ENCODE measurements at places on chromosomes 1 and 21.

GRCh38 chr1:28127617-28128257 is 39.3 kb upstream of the EYA3 start:
- DNase-seq = no peak

GRCh38 chr1:87284456-87285240 is 44.0 kb upstream of the LMO4 start:
- DNase-seq = no peak

- no peak for DNase-seq
Observed at GRCh38 chr1:178477373-178477772, 19.4 kb downstream of the CLEC20A start.

- DNase-seq = no peak
Observed at GRCh38 chr1:116545359-116545705, 25.5 kb downstream of the CD58 start.

DNA sequence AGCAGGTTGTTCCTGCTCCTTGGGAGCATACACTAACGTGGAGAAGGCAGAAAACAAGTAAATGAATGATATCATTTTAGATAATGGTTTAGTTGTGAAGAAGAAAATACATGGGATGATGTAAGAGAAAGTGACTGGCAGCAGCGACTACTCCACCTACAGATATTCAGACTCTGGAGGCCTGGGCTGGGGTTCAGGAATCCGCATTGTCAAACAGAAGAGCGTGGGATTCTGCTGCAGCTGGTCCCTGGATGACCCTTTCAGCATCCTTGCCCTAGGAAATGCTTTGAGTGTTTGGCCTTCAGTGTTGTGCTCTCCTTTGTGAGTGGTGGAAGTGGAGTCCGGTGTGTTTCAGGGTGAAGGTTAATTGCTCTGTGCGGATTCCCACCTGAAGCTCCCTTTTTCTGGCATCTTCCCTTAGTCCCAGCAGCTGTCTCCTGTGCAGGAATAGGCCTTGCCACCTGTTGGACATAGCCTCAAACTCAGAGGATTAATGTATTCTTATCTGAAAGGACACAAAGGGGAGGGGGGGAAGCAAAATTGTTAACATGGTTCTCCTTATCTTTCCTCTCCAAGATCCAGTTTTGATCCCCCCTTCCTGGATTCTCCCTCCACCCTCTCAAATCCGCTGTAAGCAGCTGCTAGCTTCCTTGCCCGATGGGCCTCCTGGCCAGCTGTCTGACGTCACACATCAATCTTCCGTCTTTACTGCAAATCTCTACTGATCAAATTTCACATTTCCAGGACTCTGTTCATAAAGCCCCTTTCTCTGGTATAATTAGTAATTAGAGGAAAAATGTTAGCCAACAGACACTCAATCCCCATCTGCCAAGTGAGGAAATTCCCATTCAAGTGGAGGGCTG is 68.3 kb upstream of the SPAG17 start:
- DNase-seq = no peak

DNA sequence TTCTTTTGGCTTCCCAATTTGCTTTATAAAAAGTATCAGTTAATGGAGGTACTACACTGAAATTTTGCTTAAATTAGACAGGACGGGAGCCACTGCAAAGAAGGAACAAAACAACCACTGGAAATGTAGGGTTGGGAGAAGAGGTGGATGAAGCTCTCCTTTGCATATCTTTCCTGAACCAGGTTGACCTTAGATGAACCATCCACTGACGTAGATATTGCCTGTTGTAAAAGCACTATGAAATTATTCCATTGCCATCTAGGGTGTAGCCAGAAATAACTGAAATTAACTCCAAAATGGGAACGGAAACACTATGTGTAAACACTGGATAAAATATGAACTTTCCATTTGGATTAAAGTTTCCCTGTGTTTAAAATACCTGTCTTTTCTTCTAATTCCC is 1.2 kb upstream of the ABL2 start:
- no peak for DNase-seq

- DNase-seq = no peak
Observed at GRCh38 chr1:45843474-45843905, 40.1 kb downstream of the MAST2 start.

- no peak for DNase-seq
Observed at GRCh38 chr1:15758343-15758931, at the start of gene FBLIM1. TSS of gene FBLIM1 (plus strand) at chr1:15758795. CDS start at chr1:15764984, 6,189 bp downstream.

GRCh38 chr21:16815243-16815642 is 697.6 kb upstream of the CXADR start:
- no peak for DNase-seq

GRCh38 chr1:41950820-41951219 is 32.1 kb upstream of the HIVEP3 start:
- DNase-seq = no peak

DNA sequence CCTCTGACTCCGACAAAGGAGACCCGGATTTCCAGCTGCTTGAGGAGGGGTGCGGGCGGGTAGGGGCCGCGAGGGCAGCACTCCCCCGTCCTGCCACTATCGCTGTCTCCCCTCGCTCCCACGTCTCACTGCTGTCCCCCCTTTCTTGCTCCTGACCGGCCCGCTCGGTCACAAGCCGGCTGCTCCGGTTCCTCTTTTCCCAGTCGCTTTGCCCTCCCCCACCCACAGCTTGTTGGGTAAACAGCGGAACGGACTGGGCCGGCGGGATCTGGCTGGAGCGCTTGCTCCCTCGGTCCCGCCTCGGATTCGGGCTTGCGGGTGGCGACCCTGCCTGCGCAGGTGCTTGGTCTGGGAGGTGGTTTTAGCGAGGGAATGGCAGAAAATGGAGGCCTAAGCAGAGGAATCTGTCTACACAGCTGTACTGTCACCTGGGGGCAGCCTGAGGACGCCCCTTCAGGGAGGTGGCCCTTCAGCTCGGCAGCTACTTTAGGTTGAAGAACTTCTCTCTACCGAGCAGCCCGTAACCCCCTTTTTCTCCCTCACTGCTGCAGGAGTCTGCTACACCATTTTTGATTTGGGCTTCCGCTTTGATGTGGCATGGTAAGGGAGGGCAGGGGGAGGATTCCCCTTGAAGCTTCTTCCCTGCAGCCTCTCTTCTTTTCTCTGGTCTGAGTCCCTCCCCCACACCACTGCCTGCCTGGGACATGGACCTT is 645 bp downstream of the ATP6V0B start:
- no peak for DNase-seq

- DNase-seq = no peak
Observed at GRCh38 chr1:94727846-94728715, 92.1 kb upstream of the SLC44A3 start.

All from stimulated activated CD8-positive, alpha-beta memory T cell treated with anti-CD3 and anti-CD28 coated beads, Interleukin-2, amount 100 ng/mL, for 1 hour (primary cell).